ENCODE measurements at places on chromosomes 11 and 22. TPM values are rescaled to one million over a fixed set of nuclear protein-coding genes. Genes with fewer than 3 reads are reported as not detected.

The RFPL1 gene
- total RNA-seq = not detected

The GLYATL1 gene
- total RNA-seq = not detected

The DEPDC7 gene
- total RNA-seq = 13.3 TPM

GRCh38 chr11:44110231-44110679 lies 14.8 kb downstream of the EXT2 start:
- no peak overlapping the region for H3K27ac ChIP-seq
- H3K4me3 ChIP-seq = no peak overlapping the region
- DNase-seq = no peak
- H3K27me3 ChIP-seq = no peaks in the 10 kb centered on the region

All from osteoblast (primary cell).